Activated CD8-positive, alpha-beta memory T cell treated with anti-CD3 and anti-CD28 coated beads for 24 hours (primary cell): ENCODE measurements at places on chromosomes 7 and 10.

- no peak for DNase-seq
Measured at GRCh38 chr7:133339772-133340171, 86.9 kb downstream of the EXOC4 start.

DNA sequence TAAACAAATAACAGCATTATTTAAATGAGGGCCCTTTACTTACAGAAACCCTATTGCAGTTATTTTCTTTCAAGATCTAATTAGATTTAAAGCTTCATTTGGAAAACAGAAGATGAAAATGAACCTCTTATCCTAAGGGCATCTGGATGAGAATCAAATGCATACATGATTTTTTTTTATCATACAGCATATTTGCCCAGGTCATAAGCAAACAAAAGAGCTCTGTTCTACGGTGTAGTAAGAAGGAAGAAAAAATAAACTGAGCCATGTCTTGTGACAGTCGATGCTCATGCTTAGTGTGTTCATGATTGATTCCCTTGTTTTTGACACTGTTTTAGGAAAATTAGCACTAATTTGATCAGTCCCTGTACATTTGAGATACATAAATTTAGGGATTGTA, 202.6 kb upstream of the RNF32 start:
- no peak for DNase-seq

- DNase-seq, result no peak
Measured at GRCh38 chr10:103295374-103296015, 18.6 kb downstream of the INA start.

DNA sequence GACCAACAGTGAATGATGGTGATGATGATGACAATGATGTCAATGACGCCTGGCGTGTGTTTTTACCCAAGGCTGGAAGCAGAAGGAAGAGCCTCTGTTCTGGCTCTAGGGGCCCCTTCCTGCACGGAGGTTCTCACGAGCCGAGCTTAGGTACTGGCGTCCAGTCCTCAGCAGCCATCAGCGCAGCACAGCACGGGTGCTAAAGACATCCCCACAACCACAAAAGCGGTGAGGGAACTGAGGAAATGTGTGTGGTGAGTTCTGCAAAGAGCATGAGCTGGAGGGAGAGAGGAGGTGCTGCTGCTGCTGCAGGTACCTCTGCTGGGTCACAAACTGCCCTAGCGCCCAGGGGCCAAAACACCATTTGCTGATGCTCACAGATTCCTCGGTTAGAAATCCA, 81.6 kb downstream of the SFMBT2 start:
- DNase-seq, result no peak

DNA sequence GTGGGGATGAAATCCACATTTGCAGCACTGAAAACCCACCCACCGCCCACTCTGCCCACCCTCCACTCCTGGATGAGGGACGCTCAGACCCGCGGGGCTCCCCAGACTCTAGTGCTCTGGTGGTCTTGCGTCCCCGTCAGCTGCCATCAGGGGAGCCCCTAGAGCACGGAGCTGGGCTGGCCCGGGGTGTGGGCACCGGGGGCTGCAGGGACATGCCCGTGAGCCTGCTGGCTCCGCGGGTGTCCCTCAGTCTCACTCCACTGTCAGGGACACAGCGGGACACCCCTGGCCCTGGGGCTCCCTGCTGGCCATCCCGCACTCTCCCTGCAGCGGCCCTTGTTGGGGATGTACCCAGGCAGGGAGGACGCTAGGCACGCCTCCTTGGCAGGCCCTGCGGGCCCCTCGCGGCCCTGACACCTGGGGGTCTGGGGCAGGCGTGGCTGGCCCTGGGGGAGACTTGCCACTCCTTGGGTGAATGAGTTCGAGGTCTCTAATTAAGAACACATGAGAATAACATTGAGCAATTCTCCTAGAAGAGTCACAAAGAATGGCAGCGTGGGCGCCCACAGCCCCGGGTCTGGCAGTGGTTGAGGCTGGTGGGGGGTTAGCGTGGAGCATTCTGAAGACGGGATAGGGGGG, 64.2 kb downstream of the CFAP46 start:
- DNase-seq, result peak; percentile 24

DNA sequence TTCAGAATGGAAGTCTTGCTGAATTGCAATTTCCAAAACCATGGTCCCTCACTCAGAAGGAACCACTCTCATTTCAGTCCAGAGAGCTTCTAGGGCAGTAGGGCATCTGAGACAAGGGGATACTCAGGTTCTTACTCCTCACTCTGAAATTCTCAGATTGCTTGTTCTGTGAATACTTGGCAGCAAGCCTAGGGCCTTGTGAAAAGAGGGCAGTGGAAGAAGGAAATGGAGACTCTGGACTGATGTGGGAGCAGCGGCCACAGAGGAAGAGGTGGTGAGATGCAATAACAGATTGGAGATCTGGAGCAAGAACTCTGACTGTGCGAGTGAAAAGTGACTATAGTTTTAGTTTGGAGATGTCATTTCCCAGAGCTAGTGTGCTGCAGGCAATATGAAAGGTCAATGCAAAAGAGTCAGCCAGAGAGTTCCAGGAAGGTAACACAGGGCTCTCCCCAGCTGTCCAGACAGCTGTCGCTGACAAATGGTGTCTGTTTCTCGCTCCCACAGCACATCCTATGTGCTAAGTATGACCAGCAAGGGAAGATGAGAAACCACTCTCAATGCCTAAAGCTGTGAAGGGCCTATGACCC, 291.6 kb upstream of the KIAA1217 start:
- DNase-seq, result no peak

- DNase-seq, result no peak
Measured at GRCh38 chr10:102620138-102620590, 24.1 kb upstream of the TRIM8 start.

- no peak for DNase-seq
Measured at GRCh38 chr10:11046776-11047160, 29.1 kb downstream of the CELF2 start.

DNA sequence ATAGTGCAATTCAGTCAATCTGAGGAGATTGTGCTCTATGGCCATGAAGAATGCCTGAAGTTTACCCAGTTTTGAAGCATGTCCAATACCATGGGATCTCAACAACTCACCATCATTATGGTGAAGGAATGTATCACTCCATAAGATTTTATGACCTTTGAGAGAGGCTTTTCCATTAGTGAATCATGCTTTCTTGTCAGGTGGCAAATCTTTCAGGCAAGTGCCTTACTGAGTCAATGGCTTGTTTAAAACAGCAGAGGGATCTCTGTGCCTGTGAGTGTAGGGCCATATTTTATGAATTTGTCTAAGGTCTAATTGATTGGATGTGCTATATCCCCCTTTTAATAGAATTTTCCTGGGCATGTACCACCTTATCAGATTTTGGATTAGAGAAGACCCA, 131.5 kb downstream of the CCDC7 start:
- no peak for DNase-seq

DNA sequence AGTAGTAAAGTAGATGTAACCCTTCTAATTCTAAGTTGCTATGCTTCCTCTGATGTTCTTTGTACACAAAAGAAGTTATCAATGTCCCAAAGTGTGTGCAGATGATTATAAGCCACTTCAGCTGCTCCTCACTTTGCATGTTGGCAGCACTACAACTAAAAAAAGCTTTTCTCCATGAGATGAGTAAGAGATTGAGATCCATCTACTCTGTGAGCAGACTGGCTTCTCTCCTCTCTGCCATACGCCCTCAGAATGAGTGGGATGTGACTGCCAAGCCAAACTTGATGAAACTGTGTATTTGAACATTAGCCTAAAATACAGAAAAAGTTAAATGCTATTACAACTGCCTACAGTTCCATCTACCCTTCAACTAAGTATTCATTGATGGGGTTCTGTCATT, 102.9 kb upstream of the ETV1 start:
- no peak for DNase-seq

- DNase-seq, result no peak
Measured at GRCh38 chr7:42494736-42495135, 257.7 kb upstream of the GLI3 start.

DNA sequence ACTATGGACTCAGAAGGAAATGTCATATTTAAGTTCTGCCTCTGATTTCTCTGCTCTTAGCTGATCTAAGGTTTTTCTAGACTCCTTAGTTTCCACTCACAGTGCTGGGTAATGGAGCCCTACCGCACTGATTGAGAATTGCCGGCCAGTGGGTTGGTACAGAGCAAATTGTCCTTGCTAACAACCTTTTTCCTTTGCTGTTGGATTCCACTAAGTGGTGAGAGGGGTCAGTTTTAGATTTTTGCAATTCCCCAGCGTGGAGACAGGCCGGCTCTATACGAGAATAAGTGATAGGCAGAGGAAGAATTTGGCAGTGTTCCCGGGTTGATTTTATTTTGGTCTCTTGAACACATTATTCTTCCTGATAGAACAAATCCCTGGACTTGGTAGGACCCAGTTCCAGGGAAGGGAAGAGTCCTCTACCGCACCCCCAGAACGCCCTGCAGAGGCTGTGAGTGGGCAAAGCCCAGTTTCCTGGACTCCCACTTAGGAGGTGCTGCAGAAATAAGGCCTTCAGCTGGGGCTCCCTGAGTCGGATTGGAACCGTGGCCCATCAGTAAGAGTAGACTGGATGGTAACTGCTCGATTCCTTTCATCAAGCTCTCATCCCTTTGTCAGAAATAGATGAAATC, 3.0 kb upstream of the NRP1 start:
- DNase-seq, result no peak

- no peak for DNase-seq
Measured at GRCh38 chr10:110365356-110366143, 60.8 kb upstream of the SMNDC1 start.
